Pancreas (tissue), 10 donors: ENCODE measurements at places on chromosomes 4 and X.
A peak's percentile ranks its signal among the peaks of the same experiment; 100 is the strongest.

DNA sequence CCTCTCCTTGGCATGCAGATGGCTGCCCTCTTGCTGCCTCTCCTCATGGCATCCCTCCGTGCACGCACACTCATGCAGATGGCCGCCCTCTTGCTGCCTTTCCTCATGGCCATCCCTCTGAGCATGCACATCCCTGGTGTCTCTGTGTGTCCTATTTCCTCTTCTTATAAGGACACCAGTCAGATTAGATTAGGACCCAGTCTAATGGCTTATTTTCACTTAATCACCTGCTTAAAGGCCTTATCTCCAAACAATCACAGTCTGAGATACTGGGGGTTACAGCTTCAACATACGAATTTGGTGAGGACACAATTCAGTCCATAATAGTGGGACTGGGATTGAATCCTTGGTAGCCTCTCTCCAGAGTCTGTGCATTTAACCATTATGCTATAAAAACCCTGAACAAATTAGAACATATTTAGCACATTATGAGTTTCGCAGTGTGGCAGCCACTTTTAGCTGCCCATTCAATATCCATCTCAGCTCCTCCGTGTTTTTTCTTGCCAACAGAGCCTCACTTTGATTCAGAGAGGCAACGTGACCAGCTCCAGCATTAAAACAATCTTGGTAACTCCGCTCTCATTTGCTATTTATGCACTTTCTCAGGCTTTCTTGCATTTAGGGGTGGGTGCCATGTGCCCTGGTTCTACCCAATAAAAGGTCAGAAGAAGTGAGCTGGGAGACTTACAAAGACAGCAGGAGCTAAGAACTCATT lies 26.2 kb upstream of the TMEM150C start:
- DNase-seq = no peak

GRCh38 chr4:182346675-182347375 lies 103.6 kb downstream of the TENM3 start:
- no peak for DNase-seq

GRCh38 chr4:52102587-52102986 lies 51.5 kb downstream of the SPATA18 start:
- no peak for DNase-seq

DNA sequence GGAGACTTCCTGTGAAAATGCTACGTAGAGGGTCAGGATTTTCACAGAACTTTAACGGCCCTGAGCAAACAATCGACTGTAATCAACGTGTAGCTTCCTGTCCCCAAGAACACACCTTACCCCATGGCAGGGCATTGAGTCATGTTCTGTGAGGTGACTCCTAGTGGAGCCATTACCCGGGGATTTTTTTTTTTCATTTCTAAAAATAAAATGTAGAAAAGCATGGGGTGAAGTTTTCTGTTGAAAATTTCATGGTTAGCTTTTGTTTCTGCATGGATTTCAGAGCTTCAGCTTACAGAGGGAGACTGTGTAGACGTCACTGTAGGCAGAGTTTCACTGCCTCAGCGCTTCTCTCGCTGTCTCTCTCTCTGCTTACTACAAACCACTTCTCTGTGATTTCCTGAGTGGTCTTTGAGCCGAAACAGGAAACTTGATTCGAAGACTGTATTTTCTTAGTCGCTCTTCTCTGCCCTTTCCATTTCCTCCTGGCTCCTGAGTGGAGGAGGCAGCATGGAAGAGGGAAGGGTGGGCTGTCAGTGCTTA lies 111.7 kb downstream of the NFKB1 start:
- no peak for DNase-seq

- no peak for DNase-seq
These were observed 187.2 kb downstream of the SHOX start for GRCh38 chrX:817759-818300.

GRCh38 chrX:155995321-155995875 lies 2.1 kb upstream of the IL9R start:
- no peak for DNase-seq

DNA sequence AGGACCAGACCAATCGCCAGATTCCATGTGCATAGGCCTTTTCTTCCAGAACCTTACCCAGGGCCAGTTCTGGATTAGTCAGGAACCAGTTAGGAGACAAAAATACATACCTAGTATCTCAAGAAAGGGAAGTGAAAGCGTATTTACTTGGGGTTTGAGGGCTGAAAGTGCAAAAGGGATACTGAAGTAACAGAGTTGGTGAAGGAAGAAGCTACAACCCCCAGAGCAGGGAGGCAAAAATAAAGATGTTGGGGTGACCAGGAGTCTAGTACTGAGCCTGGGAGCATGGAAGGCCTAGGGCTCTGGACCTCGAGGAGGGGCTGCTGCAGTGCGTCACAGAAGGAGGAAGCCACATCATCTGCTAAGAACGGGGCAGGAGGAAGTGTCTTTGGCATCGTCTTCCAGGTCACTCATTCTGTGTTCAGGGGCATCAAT lies 38.3 kb downstream of the TKTL1 start:
- DNase-seq = no peak

DNA sequence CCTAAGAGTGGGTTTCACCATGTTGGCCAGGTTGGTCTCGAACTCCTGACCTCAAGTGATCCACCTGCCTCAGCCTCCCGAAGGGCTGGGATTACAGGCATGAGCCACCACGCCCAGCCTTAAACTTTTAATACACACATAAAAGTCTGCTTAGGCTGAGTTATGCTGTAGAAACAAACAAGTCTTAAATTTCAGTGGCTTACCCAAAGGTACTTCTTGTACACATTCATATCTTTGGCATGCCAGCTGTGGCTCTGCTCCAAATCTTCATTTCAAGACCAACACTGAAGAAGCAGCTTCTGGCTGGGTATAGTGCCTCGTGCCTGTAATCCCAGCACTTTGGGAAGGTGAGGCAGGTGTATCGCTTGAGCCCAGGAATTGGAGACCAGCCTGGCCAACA lies 80.3 kb downstream of the PPEF2 start:
- DNase-seq = peak; percentile 26

DNA sequence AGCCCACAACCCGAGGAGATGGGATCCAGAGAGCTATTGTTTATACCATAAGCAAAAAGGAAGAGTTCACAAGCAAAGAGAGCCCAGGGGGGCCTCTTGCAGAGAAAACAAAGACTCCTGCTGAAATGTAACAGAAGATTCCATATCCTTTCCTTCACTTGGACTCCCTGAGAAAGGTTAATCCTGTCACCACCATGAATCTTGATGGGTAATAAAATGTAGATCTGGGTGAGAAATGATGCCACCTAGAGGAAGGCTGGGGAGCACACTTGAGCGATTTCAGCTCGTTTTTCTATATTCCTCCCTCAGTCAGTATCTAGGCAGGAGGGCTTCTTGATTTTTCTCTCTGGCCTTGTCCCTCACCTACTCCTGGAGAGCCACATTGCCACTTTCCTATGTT lies 10.2 kb upstream of the KCNE5 start:
- no peak for DNase-seq

GRCh38 chr4:40843696-40844095 lies 93.9 kb downstream of the NSUN7 start:
- DNase-seq = no peak

DNA sequence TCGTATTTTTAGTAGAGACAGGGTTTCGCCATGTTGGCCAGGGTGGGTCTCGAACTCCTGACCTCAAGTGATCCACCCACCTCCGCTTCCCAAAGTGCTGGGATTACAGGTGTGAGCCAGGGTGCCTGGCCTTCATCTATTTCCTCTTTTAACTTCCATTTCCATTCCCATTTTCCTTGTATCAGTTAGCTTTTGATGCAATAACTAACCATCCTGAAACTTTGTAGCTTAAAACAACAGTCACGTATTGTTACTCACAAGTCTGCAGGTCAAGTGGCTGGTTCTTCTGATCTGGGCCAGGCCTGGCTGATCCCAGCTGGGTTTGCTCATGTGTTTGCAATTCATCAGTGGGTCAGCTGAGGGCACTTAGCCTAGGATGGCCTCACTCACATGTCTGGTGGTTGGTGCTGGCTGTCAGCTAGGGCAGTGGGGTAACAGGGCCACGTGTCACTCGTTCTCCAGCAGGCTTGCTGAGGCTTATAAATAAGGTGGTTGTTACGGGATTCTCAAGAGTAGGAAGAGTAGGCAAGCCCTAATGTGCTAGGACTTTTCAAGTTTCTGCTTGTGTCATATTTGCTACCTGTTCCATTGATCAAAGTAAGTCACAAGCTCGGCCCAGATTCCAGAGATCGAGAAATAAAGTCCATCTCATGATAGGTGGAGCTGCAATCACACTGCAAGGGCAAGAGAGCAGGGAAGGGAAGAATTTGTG lies 88.2 kb downstream of the SOWAHB start:
- DNase-seq = no peak

GRCh38 chr4:169634975-169635374 lies 14.6 kb downstream of the CLCN3 start:
- no peak for DNase-seq

DNA sequence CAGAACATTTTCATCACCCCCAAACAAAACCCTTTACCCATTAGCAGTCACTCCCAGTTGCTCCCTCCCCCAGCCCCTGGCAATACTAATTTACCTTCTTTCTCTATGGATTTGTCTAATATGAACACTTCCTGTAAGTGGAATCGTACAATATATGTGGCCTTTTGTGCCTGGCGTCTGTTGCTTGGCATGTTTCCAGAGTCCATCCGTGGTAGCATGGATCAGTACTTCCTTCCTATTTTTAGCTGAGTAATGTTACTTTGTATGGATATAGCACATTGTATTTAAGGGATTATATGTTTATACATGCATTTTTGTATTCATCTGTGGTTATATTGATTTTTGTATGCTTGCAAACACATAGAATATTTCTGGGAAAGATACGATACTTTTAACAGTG lies 48.2 kb downstream of the PPEF1 start:
- DNase-seq = no peak

GRCh38 chrX:7184816-7185215 lies 36.9 kb upstream of the PUDP start:
- DNase-seq = no peak
